ENCODE measurements at places on chromosomes 1 and 21.

GRCh38 chr1:147736883-147737282 is 23.5 kb downstream of the GJA5 start:
- no peak for DNase-seq

GRCh38 chr1:69733061-69733460 is 165.3 kb downstream of the LRRC7 start:
- no peak for DNase-seq

DNA sequence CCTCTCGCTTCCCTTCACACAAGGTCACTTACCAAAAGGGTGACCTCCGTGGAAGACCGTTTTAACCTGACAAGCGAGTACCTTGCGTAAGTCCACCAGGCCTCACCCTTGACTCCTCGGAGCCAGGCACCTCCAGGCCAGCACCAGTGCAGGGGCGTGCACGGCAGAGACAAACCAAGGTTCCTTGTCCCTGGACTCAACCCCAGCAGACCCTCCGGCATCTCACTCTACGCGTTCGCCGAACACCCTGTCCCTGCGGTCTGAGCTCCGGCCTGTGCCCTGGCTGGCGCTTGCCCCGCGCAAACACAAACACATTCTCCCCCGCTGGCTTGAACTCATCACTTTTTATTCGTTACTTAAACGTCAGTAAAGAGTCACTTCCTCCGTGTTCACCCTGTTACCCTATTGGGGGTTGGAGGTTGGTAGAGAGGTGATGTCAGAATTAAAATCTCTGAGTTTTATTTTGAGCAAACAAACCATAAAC is 4.5 kb downstream of the TBX15 start:
- DNase-seq = no peak

- no peak for DNase-seq
Observed at GRCh38 chr21:44439211-44439600, 16.1 kb upstream of the LRRC3 start.

DNA sequence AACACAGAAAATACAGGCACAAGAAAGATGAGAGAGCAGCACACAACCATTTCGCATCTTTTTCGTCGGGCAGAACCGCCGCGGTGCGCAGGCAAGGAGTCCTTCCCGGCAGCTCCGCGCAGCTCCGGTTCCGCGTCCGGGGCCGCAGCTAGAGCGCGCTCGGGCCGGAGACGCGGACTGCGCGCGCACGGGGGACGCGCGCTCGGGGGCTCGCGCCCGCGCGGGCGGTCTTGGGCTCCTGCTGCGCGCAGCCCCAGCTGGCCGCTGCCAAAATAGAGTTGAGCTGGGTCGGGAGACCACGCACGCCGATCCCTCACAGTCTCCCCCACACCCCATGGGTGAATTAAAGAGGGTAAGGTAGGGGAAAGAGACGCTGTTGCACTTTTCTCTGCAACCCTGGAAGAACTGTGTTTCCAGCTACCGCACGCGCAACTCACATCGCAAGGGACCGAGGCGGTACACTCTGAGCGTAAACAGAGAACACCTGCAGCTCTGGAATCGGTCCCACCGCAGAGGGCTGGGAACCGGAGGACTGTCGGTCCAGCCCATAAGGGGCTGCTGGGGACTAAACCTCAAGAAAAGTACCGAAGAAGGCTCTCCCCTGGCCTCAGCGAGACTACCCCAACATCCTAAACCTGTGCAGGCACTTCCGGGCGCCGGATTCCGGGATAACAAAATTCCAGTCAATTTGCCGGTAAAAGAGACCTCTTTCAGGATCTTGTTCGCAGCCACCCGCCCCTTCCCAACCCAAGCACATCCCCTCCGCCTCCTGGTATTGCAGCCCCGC is 1.7 kb downstream of the NR5A2 start:
- peak; percentile 81 for DNase-seq

DNA sequence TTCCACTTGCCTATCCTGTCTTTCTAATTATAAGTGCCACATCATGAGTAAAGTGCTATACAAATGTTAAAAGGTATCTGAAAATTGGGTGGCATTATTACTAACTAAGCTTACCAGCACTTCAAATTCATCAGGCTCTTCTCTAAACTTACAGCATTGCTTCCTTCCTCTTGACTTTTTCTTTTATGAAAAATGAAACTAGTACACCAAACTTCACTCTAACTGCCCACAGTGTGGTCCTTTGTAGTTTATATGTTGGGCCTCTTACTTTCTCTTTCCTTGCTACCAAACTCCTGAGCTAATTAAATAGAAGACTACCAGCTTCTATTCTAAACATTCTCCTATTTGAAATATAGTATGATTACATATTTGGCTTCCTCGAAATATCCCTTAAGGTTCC is 81.8 kb downstream of the NOTCH2 start:
- DNase-seq = no peak

All from Caco-2 (cell line).